ENCODE measurements at places on chromosomes 6 and 20.

- DNase-seq: no peak
Measured at GRCh38 chr20:34045294-34045693, 51.6 kb downstream of the RALY start.

DNA sequence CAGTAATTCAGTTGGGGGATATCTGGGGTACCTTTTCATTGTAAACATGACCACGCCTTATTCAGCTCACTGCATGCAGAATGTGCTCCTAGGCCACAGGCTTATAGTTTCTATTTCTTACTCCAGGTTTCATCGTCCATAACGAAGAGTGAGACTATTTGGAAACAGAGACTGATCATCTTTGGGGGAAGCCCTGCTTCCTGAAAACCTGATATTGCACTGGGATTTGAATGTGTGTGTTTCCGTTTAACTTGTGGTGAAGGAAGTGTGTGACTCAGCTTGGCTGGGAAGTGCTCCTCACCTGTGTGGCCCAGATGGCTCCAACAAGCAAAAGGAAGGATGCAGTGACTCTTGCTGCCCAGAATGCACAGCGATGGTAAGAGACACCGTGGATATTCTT, 19.6 kb upstream of the LTV1 start:
- no peak for DNase-seq

DNA sequence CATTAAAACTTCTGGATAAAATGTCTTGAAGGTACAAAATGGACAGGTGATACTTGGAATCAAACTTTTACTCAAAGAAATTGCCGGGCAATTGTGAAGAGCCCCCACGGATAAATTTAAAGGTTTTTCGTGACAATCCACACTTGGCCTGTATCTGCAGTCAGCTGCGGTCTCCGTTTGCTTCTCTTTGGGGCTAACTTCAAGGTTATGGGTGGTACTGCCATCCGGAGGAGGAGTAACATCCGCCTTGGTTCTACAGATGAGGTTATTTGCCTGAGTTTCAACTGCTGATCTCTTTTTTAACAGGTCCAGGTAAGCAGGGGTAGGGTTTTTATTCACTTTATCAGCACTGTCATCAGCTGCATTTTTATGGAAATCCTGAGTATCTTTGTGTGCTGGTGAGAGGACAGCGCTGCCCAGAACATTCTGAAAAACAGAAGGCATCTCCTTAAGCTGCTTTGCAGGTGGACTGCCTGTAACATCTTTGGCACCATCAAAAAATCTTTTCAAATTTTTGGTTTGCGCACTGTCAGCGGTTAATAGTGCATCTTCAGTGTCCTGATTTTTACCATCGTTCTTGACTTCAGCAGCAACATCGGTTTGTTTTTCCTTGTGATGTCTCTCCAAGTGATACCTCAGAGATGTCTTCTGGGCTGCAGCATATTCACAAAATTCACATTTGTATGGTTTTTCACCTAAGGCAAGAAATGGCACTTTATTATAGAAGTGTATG, 16.9 kb downstream of the ZNF217 start:
- no peak for DNase-seq

- no peak for DNase-seq
Measured at GRCh38 chr20:2892376-2892775, 19.1 kb downstream of the PTPRA start.

DNA sequence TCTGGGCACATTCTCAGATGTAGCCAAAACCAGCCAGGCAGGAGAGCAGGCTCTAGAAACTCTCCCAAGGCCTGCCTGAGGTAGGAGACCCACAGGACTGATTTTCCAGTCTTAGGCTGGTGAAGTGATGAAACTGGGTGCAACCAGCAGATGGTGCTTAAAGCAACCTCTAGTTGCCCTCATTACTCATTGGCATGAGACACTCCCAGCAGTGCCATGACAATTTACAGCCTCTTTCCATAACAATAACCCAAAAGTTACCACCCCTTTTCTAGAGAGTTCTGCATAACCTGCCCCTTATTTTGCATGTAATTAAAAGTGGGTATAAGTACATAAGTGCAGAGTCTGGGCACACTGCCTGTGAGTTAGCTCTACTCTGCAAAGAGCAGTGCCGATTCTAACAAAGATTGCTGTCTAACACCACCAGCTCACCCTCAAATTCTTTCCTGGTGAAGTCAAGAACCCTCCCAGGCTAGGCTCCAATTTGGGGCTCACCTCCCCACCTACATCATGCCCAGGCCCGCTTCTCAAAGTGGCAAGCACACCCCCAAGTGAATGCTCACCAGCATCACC, 14.4 kb upstream of the GPR6 start:
- DNase-seq: no peak

- DNase-seq: no peak
Measured at GRCh38 chr20:12936524-12936923, 72.2 kb upstream of the SPTLC3 start.

GRCh38 chr6:105875974-105876640, 210.0 kb upstream of the PRDM1 start:
- no peak for DNase-seq

Measured in hippocampal formation (tissue), 2 donors.